Calu3 (cell line): ENCODE measurements at places on chromosomes 5 and 9. TPM values are rescaled to one million over a fixed set of nuclear protein-coding genes. Genes with fewer than 3 reads are reported as not detected.

PCDHGA4 gene
- 0.07 TPM in 2 replicates for total RNA-seq

IL9 gene
- total RNA-seq = not detected in 2 replicates

LIFR gene
- total RNA-seq = 7.6 and 7.9 TPM in 2 replicates

LHX2 gene
- not detected in 2 replicates for total RNA-seq

PCDHGA8 gene
- total RNA-seq = 0.95 and 1.1 TPM in 2 replicates

FBP1 gene
- total RNA-seq = 6.5 and 7.7 TPM in 2 replicates

IGIP gene
- total RNA-seq = 5.9 and 6.2 TPM in 2 replicates

TTC39B gene
- 6.0 and 7.5 TPM in 2 replicates for total RNA-seq

HTR1A gene
- not detected in 2 replicates for total RNA-seq

CSF2 gene
- total RNA-seq = 0.80 TPM in 1 of 2 replicates, not detected in the other

RABGAP1 gene
- 55.7 and 57.9 TPM in 2 replicates for total RNA-seq

MYOZ3 gene
- not detected in 2 replicates for total RNA-seq

DNA sequence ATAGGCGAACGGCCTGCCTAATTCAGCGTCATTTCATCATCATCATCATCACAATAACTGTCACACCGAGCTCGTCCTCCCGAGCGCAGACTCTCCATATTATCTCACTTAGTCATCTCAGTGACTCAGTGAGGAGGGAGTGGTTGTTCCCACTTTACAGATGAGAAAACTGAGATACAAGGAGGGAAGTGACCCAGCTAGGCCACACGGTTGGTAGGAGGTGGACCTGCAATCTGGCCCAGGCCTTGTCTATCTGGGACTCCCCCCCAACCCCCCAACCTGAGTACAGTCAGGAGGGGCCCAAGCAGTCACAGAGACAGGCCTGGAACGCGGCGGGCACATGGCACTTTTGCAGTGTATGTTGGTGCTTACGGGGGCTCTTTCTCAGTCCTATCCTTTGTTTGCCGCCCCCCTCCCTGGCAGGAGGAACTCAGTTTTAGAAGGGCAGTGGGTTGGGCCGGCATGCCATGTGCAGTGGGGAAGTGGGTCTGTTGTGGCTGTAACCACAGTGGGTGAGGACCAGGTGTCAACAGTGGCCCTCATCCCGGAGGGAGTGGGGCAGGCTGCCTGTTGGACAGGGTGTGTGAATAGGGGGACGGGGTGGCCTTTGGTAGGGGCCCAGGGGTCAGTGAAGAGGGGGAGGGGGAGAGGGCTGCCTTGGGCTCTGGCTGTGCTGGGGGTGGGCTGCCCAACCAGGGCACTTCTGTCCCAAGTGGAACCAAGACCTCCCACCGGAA is 1.7 kb upstream of the RXRA start:
- DNase-seq = no peak
- H3K4me1 ChIP-seq = peaks cover 8% of the 10 kb centered on the region
- H3K27ac ChIP-seq = no peak overlapping the region
- peaks cover 15% of the 10 kb centered on the region for H3K36me3 ChIP-seq

- no peak for DNase-seq
- H3K4me3 ChIP-seq = no peak overlapping the region
- H3K27ac ChIP-seq = no peak overlapping the region
- no peaks in the 10 kb centered on the region for H3K36me3 ChIP-seq
- peaks cover 78% of the 10 kb centered on the region for H3K27me3 ChIP-seq
Observed at GRCh38 chr5:169870211-169870610, 110.1 kb downstream of the INSYN2B start.

DNA sequence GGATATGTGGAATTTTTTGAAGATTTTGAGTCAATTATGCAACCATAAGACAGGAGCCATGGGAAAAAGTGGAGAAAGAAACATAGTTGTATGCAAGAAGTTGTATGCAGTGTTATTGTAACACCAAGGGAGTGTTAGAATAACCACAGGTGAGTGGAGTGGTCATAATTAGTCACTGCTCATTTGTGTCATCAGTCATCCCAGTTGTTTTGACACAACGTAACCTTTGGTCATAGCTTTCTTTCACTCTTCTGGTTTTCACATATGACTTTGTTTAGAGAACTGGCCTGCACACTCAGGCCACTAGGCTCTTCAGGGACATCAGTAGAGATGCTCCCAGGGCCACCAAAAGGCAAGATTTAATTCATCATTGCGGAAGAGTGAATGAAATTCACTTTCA is 158.7 kb upstream of the HMHB1 start:
- H3K27me3 ChIP-seq = no peaks in the 10 kb centered on the region
- H3K4me3 ChIP-seq = no peak overlapping the region
- no peak for DNase-seq
- H3K36me3 ChIP-seq = no peaks in the 10 kb centered on the region
- peak overlapping the region; percentile 3 for H3K27ac ChIP-seq
- peaks cover 33% of the 10 kb centered on the region for H3K4me1 ChIP-seq

DNA sequence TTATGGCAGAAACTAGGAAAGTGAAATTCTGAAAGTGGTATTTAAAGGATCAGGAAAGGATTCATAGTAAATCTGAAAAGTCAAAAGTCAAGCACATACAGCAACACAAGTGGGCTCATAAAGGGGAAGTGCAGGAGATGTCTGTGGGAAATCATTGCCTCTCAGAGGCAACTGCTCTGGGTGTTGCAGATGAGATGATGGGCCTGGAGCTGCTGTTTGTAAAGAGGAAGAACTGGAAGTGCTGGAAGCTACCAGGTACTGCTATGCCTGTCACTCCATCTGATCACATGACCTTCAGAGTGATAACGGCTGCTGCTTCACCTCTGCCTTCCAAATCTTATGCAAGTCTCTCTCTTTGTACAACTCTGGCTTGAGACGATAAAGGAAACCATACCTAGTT is 55.9 kb downstream of the ADRB2 start:
- H3K27ac ChIP-seq = no peak overlapping the region
- no peaks in the 10 kb centered on the region for H3K36me3 ChIP-seq
- no peaks in the 10 kb centered on the region for H3K27me3 ChIP-seq

DNA sequence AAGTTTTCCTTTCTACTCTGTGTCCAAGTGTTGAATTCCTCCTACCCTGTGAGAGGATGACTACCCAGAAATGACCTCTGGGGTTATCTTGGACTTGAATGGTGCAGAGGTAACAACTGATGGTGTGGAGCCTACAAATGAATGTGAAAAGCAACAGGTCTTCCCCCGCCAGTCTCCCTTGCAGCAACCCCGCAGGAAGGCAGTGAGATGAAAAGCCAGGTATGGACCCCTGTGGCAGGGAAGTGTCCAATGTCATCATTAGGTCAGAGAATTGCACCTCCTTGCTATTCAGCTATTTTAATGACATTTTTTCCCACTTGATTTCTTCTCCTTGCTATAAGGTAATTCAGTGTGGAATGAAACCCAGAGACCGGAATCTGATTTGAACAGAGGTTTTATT is 58.5 kb downstream of the MAT2B start:
- H3K27ac ChIP-seq = no peak overlapping the region
- no peak for DNase-seq
- H3K27me3 ChIP-seq = peaks cover 77% of the 10 kb centered on the region
- H3K36me3 ChIP-seq = no peaks in the 10 kb centered on the region

- H3K27me3 ChIP-seq = no peaks in the 10 kb centered on the region
- peaks cover 29% of the 10 kb centered on the region for H3K4me1 ChIP-seq
- DNase-seq = peak; percentile 83
- H3K4me3 ChIP-seq = peak overlapping the region; percentile 34
Observed at GRCh38 chr5:71782771-71783770, 64.0 kb downstream of the CARTPT start.

DNA sequence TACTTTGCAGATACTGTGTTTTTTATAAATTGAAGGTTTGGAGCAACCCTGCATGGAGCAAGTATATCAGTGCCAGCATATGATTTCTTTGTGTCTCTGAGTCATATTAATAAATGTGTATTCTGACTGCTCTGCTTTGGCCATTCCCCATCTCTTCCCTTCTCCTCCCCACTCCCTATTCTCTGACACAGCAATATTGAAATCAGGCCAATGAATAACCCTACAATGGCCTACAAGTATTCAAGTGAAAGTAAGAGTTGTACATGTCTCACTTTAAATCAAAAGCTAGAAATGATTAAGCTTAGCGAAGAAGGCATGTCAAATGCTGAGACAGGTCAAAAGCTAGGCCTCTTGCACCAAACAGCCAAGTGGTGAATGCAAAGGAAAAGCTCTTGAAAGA is 82.2 kb upstream of the TLX3 start:
- no peaks in the 10 kb centered on the region for H3K4me1 ChIP-seq
- no peak overlapping the region for H3K4me3 ChIP-seq
- no peaks in the 10 kb centered on the region for H3K27me3 ChIP-seq
- no peak overlapping the region for H3K27ac ChIP-seq
- no peaks in the 10 kb centered on the region for H3K36me3 ChIP-seq

- no peaks in the 10 kb centered on the region for H3K27me3 ChIP-seq
- no peak overlapping the region for H3K27ac ChIP-seq
- H3K36me3 ChIP-seq = peaks cover 6% of the 10 kb centered on the region
- peaks cover 15% of the 10 kb centered on the region for H3K4me1 ChIP-seq
Observed at GRCh38 chr5:157598350-157598936, 22.9 kb upstream of the ADAM19 start.

DNA sequence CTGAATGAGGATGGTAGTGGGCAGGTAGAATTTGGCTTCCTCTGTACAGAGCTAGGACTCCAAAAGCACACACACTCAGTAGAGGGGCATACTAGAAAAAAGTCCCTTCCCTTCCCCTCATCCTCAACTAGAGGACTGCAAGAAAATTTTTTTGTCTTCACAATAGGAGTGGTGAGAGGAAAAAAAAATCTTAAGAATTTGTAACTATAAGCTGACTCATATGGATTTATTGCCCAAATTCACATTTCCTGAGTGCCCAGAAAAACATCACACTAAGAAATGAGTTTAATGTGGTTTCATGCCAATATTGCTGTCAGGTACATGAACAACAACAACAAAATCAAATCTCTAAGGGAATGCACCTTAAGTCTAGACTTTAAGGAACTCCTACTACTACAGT is 43.7 kb downstream of the RANBP6 start:
- no peak for DNase-seq
- no peaks in the 10 kb centered on the region for H3K36me3 ChIP-seq
- H3K27me3 ChIP-seq = no peaks in the 10 kb centered on the region
- H3K27ac ChIP-seq = no peak overlapping the region

- no peaks in the 10 kb centered on the region for H3K27me3 ChIP-seq
- H3K4me3 ChIP-seq = no peak overlapping the region
- no peaks in the 10 kb centered on the region for H3K36me3 ChIP-seq
- H3K4me1 ChIP-seq = no peaks in the 10 kb centered on the region
- no peak overlapping the region for H3K27ac ChIP-seq
- no peak for DNase-seq
Observed at GRCh38 chr5:120518581-120518980, 54.5 kb downstream of the PRR16 start.

DNA sequence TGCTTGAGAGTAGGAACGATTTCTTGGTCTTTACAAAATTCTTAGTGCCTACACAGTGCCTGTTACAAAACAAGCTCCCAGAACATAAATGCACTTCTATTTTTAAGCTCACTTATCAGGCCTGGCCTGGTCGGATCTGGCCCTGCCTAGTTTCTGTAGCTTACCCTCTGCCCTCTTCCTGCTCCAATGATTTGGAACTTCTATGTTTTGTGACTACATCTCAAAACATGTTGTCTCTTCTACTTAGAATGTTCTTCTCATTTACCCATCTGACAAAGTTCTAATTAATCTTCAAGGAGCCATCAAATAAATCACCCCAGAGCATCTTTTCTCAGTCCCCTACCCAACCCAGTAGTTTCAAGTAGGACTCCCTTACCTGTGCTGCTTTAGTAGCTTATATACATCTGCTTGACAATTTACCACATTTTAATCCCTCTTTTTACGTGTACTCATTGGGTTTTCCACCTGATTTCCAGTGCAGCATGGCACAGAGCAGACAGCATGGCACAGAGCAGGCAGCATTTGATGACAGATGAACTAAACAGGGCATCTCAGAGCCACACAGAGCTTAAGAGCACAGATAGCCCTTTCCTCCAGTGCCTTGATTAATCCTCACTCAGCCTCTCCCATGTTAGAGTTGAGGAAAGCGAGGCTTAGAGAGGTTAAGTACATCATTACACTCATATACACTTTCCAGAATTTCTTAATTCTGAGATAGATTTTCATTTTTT is 171.9 kb downstream of the MAPKAP1 start:
- H3K27me3 ChIP-seq = no peaks in the 10 kb centered on the region
- H3K27ac ChIP-seq = no peak overlapping the region
- peaks cover 7% of the 10 kb centered on the region for H3K36me3 ChIP-seq
- H3K4me3 ChIP-seq = no peak overlapping the region
- H3K4me1 ChIP-seq = peaks cover 39% of the 10 kb centered on the region

DNA sequence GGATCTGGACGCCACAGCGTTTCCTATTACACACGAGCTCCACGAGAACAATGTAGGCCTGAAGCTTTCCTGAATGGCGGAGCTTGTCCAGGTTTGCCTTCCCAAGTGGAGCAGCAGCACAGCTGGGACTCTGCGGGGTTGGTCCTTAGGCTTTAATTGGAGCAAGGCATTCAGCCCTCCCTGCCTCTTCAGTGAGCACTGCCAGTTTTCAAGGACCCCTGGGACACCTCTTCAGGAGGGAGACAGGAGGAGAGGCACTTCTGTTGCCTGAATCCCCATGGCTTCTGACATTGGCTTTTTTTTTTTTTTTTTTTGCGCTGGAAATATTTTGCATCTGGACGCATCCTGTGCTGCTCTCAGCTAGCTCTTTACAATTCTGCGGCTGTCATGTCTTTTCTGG is 179.4 kb downstream of the SEMA6A start:
- H3K4me1 ChIP-seq = no peaks in the 10 kb centered on the region
- H3K36me3 ChIP-seq = no peaks in the 10 kb centered on the region

DNA sequence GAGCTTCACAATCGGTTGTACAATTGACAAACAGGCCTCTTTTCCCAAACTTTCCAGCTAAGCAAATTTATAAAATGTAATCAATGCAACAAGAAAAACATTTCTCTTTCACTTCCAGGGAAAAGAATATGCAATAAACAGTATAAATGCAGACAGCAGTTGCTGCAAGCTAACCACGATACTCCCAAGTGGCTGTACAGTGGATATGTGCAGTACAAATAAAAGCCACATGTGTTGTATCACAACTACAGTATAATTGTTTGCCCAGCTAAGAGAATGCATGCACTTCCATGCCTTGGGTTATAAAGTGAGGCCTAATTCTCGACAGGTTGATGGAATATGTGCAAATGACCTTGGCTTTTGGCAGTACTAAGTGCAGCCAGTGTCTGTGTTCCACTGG is 16.7 kb upstream of the PDCL start:
- no peaks in the 10 kb centered on the region for H3K27me3 ChIP-seq
- no peaks in the 10 kb centered on the region for H3K4me1 ChIP-seq
- no peak overlapping the region for H3K27ac ChIP-seq

- no peaks in the 10 kb centered on the region for H3K27me3 ChIP-seq
- no peak for DNase-seq
- no peak overlapping the region for H3K4me3 ChIP-seq
- no peak overlapping the region for H3K27ac ChIP-seq
- no peaks in the 10 kb centered on the region for H3K36me3 ChIP-seq
Observed at GRCh38 chr9:12425878-12426864, 267.0 kb upstream of the TYRP1 start.
